Activated T-cell treated with anti-CD3 and anti-CD28 coated beads, Interleukin-2, amount 50 U/mL, for 72 hours (primary cell): ENCODE measurements at places on chromosomes 3 and 15. TPM values are rescaled to one million over a fixed set of nuclear protein-coding genes. Genes with fewer than 3 reads are reported as not detected.

DNA sequence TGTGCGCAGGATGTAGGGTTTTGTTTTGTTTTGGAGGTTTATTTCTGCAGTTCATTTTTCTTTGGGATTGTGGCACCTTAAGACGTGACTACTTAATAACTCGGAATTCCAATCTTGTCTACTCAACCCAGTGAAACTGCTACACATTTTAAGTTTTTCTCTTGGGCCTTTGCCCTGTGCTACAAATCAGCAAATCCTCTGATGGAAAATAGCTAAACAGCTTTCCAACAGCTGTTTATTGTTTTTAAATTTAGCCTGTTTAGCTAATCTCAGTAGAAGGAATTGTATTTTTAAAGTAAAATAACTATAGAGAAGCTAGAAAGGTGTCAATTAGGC is 48.4 kb downstream of the OPA1 start:
- DNase-seq: no peak

GRCh38 chr15:42066764-42067415 is 27.5 kb downstream of the PLA2G4D start:
- no peak for DNase-seq

INSYN1 gene
- not detected for total RNA-seq

- DNase-seq: no peak
Measured at GRCh38 chr15:32668942-32669341, 27.4 kb downstream of the SCG5 start.

SENP2 gene
- 35.4 TPM for total RNA-seq

DNA sequence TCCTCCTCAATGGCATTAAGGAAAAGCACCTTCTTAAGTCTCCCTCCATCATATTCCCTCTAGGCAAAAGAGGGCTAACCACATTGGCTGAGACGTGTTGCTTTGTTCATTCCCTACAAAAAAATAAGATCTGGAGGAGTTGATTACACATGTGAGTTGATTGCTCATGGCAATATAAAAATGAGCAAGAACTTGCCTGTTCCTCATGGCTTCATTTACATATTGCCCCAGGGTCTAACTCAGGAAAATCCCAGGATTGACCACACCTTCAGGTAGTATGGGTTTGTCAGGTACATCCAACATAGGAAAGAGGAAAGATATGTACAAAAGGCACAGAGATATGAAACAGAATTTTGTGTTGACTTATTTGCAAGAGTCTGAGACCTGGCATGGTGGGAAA is 35.5 kb downstream of the NFKBIZ start:
- no peak for DNase-seq

GRAMD2A gene
- total RNA-seq: not detected

GRCh38 chr15:56869573-56869972 is 48.9 kb upstream of the TCF12 start:
- DNase-seq: peak; percentile 54

DNA sequence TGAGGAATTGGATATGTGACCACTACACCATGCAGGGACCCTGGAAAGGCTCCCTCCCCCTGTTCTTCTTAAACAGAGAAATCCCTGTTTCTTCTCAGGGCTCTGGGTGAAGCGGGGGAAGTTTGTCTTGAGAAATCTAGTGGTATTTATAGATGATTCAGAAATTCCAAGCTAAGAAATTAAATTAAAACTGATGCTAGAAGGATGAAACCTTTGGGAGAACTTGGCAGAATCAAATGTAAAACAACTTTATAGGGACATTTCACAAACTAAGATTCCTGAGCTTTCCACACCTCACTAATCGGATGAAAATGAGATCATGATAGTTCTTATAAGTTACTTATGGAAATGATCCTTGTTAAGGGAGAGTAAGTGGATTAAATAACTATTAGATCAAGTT is 54.2 kb downstream of the FBXL2 start:
- no peak for DNase-seq

DNA sequence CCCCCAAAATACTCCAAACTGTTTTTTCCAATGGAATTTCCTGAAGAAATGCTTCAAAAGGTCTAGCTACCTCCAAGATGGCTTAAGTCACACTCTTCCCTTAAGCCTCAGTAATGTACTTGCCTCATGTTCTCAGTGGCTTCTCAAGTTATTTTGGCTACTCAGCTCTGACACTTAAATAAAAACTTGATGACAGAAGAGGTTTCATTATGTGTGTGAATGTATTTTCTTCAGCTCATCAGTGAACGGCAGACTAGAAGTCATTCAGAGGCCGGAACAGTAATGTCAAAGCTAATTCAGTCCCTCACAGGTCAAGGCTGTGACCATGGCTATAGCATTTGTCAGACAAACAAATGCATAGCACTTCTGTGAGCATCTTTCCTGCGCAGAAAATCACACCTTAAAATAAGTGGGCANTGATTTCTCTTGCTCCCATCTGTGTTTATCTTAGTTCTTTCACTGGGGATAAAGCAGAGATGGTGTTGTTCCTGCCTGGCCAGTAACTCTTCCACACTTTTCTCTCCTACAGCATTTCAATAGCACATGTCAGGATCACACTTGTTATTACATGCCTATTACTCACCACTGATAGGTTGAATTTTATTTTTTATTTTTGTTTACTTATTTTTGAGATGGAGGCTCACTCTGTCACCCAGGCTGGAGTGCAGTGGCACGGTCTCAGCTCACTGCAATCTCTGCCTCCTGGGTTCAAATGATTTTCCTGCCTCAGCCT is 68.5 kb upstream of the PLCL2 start:
- no peak for DNase-seq

DNA sequence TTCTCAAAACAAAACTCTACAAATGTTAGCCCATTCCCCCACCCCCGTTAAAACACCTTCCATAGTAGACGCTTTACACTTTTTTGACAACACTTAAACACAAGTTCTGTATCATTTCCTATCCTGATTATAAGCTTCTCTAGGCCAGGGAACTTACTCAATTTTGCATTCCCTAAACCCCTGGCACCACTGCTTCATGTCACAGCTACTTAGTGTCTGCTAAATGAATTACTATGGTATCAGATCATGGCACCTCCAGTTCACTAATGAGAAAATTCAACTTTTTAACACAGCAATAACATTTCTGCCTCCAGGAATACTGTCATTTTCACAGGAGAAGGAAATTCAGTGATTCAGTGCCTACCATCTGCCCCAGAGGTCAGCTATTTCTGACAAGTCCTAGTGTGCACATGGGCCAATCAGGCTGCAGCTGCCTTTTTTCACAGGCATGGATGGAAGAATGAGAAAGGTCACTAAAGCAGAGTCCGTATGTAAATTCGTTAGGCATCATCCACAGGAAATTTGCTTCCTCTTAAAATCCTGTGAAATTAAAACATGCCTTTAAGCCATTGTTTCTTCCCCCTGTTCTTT is 18.5 kb downstream of the SFMBT1 start:
- no peak for DNase-seq

DNA sequence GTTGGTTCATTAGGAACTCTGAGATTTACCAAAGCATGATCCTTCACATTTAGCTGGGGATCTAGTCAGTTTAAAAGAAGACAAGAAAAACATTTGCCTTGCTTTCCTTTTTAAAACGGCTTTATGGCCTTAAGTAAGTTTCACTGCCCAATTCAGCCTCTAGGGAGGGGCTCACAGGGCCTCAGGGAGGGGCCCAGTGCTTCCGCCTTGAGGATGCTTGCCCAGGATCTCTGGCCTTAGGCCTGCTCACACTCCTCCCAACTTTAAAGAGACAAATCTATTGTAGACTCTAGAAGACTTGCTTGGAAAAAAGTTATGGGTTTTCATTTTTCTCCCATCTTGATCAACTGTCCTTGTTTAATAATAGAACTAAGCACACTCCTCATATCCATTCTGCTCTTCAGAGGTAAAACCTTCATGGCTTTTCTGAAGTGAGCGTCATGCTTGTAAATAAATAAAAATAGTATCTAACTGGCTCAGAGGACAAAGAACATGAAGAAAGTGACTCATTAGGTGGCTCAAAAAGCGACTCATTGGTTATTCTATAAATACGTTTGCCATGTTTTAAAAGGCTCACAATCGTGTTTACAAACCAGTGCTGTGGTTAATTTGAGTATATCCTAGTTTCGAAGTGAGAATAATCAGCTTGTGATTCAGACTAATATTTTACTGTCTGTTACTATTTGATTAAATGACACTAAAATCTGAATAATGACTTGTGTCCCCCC is 13.7 kb downstream of the PDHB start:
- DNase-seq: no peak
